Stimulated activated CD8-positive, alpha-beta memory T cell treated with anti-CD3 and anti-CD28 coated beads, Interleukin-4, amount 100 ng/mL, for 1 hour (primary cell): ENCODE measurements at places on chromosomes 1 and 21.

DNA sequence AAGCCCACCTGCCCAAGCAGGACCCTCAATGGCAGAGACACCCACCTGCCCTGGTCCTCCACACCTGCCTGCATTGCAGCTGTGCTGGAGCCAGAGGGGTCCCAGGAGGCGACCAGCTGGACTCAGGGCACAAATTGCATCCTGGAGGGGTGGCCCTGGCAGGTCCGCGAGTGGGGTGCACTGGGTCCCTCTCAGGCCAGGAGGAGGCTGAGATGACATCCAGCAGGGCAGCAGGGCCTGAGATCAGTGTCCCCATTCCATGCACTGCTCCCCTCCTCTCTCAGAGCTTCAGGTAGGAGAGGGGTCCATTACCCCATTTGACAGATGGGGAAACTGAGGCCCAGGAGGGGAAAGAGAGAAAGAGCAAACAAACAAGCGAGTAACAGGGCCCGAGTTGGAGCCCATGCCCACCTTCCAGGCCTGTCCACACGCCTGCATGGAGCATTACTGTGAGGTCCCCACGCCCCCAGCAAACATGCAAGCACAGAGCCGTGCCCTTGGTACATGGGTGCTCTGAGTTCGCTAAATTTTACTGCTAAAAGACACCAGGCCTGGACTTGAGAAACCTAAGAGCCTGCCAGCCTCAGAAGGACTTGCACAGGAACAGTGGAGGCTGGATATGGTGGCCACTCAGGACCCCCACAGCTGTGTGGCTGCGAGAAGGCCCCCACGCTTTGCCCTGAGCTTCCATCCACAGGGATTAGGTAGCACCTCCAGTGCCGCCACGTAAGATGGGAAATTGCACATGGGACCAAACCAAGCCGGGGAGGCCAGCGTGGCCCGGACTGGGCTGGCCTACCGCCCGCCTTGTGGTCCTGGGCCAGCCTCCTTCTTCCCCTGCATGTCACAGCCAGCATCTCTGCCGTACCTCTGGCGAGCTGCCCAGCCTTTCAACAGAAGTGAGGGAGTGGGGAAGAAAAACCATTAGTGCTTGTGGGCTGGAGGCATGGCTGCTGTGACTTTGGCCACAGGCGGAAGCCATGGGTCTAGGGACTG lies 7.4 kb downstream of the WNT3A start:
- no peak for DNase-seq

GRCh38 chr1:32885676-32886003 lies 651 bp upstream of the HPCA start:
- DNase-seq, result no peak

DNA sequence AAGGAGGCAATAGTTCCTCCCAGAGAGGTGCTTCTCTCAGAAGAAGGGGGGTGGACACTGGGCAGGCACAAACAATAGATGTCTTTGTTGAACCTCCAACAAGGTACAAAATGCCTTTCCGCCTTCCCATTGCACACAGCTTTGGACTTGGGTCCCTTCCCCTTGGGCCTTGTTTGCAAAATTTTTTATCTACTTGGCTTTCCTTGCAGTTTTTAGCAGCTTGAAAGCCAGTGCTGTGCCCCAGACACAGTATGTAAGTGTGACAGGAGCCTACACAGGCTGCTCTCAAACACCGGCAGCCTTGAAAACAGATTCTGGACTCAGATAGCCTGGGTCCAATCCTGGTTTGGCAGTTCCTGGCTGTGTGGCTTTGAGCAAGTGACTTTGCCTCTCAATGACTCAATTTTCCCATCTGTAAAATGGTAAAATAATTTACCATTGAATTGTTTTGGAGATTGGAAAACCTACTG lies 43.0 kb downstream of the ELAPOR1 start:
- DNase-seq, result no peak

- DNase-seq, result no peak
Measured at GRCh38 chr1:19342062-19342750, 30.1 kb downstream of the SLC66A1 start.

GRCh38 chr1:174274452-174274851 lies 115.1 kb downstream of the RABGAP1L start:
- no peak for DNase-seq

GRCh38 chr1:160675641-160676410 lies 29.0 kb upstream of the SLAMF1 start:
- peak; percentile 55 for DNase-seq

DNA sequence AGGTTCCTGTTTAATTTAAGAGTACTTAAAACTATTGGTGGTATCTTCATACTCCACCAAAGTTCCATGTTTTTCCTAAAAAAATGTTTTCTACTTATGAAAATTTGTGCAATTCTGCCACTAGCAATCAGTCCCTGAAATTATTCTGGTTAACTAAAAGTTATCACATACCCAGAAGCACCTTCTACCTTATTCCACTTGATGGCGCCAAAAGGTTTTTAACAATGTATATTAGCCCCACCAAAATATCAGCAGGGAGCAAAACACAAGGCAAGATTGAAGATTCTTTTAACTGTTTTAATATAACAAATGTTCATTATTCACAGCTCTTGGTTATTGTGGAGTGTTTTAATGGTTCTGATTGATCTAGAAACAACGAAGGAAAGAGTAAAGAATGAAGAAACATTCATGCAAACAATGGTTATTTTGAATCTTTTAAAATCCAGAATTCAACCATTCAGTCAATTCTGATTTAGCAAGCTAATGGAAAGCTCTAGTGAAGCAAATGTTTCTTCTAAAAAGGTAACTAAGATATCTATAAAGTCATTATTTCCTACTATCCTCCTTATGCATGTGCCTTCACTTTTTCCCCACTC lies 67.2 kb downstream of the TTLL7 start:
- DNase-seq, result no peak
